HL-60 (cell line): ENCODE measurements at places on chromosomes 1 and 21.

DNA sequence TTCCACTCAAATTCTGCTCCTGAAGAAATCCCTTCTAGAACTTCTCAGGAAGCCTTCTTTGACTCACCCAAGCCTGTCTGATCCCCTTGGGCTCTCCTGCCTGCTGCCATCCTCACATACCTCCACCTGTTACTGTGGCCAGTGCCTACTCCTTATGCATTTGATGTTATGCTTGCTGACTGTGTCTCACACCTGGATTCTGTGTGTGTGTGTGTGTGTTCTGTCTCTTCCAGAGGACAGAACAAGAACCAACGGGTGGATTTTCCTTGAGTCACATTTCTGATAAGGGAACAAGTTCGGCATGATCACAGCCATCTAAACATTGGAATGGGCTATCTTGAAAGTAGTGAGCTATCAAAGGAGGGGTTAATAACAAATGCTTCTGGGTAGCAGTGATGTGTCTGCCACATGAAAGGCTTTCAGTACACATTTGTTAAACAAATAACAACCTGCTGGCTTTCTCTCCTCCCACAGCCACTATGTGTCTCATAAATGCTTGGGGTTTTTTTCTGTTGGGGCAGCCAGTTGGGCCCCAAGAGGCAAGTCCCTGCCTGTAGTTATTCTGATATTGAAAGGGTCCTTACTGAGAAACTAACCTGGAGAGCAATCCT is 8.9 kb upstream of the GPR37L1 start:
- no peak for DNase-seq

GRCh38 chr1:117846674-117847425 is 82.6 kb downstream of the GDAP2 start:
- no peak for DNase-seq

GRCh38 chr1:81689531-81689941 is 111.2 kb upstream of the ADGRL2 start:
- DNase-seq = no peak

GRCh38 chr21:41290106-41290799 is 26.3 kb upstream of the FAM3B start:
- DNase-seq = no peak

- DNase-seq = no peak
These were observed 3.0 kb downstream of the FBLIM1 start for GRCh38 chr1:15761366-15762128.
